HS-27A (cell line): ENCODE measurements at places on chromosomes 7 and 10.

- no peak for DNase-seq
Observed at GRCh38 chr10:69910561-69910960, 108.9 kb downstream of the COL13A1 start.

GRCh38 chr10:128097783-128098182 is 28.4 kb downstream of the MKI67 start:
- no peak for DNase-seq

GRCh38 chr10:70255329-70256299 is 22.4 kb upstream of the PPA1 start:
- no peak for DNase-seq

DNA sequence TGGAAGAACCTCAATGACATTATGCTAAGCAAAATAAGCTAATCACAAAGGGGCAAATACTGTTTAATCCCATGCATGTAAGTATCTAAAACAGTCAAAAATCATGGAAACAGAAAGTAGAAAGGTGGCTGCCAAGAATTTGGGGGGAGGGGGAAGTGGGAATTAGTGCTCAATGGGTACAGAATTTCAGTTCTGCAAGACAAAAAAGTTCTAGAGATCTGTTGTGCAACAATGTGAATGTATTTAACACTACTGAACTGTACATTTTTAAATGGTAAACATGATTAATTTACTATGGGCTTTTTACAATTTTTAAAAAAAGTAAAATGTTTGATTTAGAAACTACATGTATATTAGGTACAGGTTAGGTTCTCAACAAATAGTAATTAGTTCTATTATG is 11.9 kb downstream of the EZH2 start:
- no peak for DNase-seq

DNA sequence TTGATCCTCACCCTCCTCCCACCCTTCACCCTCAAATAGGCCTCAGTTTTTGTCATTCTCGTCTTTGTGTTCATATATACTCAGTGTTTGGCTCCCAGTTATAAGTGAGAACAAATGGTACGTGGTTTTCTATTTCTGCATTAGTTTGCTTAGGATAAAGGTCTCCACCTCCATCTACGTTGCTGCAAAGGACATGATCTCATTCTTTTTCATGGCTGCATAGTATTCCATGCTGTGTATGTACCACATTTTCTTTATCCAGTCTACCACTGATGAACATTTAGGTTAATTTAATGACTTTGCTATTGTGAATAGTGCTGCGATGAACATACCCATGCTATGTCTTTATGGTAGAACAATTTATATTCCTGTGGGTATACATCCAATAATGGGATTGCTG is 91.2 kb downstream of the PLPP4 start:
- no peak for DNase-seq

DNA sequence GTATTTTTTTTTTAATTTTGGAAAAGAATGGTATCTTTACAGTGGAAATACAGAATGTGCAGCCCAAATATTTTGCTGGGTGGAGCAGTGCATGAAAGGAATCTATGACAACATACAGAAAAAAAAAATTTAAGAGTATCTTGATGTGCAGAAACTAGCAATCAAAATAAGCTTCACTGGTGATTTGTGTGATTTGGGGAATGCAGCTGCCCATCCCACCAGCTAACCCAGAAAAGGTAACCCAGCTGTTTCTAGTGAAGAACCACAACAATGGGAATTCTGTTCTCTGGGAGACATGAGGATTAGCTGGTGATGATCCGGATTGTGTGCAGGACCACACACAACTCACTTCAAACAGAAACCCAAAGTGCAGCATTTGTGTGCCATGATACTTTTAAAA is 375.5 kb downstream of the SEMA3D start:
- DNase-seq: no peak

- no peak for DNase-seq
Observed at GRCh38 chr10:111130471-111130870, 53.6 kb downstream of the ADRA2A start.

DNA sequence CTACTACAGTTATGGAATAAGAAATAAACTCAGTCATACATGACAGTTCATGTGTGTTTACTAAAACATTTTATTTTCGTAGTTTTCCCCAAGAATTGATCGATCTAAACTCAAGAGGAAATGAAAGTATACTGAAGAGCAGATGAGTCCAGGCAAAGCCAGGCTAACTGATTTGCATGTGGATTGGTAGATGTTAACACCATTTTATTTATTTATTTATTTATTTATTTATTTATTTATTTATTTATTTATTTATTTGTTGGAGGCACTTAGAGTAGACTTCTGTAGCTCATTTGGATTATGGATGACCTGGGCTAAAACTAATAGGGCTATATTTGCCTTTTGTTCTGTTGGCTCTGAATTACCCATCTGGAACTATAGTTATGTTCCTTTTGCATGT is 68.5 kb upstream of the DKK1 start:
- DNase-seq: no peak
